AG09309 (cell line): ENCODE measurements at places on chromosomes 11 and 22.

- no peak for DNase-seq
These were observed 120.1 kb upstream of the LRRC4C start for GRCh38 chr11:41579546-41579945.

- DNase-seq = no peak
These were observed 392.9 kb downstream of the INSC start for GRCh38 chr11:15507592-15507991.

DNA sequence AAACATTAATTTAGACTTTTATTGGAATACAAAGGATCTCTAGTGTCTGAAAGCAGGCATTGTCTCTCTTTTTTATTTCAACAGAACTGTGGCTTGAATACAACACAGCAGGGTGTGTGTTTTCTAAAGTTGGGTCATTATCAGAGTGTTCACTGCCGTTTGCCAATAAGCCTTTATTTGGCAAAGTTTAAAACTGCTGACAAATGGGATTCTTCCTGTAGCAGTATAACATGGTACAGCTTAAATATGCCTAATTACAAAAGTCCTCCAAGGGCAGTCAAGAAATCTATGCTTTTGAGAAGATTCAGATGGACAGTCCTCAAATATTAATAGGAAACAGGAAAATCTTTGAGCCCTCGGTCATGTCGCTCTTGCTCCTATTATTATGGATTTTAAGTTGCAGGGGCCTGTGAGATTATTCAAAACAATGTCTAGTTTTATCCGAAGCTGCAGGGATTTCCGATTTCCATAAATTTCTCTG, 199.9 kb downstream of the MAML2 start:
- no peak for DNase-seq

DNA sequence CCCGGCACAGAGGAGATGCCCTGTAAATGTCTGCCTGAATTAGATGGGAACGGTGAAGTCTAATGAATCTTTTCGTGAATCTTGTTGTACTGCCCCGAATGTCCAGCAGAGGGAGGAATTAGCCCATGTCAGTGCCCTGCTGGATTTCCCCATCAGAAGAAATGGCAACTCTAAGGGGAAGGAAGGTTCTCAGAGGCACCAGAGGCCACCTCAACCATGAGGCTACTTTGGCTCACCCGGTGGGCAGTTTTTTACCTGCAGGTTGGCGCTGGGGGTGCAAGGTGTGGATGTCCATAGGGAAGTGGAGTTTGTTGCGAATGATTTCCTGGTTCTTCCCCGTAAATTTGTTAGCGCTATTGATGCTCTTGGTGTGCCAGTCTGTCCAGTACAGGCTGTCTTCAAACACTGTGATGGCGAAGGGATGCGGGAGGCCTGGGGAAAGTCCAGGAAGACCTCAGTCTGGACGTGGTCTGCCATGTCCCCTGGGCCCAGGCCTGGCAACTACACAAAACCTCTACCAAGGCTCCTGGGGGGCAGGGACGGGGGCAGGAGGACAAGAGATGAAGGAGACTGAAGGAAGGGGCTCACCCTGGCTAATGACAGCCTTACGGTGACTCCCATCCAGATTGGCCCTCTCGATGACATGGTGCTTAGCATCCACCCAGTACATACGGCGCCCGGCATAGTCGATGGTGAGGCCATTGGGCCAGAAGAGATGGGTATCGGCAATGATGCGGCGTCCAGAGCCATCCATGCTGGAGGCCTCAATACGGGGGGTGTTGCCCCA, 28.5 kb downstream of the LRP4 start:
- no peak for DNase-seq
